Osteoblast (primary cell): ENCODE measurements at places on chromosomes 3 and 15.

DNA sequence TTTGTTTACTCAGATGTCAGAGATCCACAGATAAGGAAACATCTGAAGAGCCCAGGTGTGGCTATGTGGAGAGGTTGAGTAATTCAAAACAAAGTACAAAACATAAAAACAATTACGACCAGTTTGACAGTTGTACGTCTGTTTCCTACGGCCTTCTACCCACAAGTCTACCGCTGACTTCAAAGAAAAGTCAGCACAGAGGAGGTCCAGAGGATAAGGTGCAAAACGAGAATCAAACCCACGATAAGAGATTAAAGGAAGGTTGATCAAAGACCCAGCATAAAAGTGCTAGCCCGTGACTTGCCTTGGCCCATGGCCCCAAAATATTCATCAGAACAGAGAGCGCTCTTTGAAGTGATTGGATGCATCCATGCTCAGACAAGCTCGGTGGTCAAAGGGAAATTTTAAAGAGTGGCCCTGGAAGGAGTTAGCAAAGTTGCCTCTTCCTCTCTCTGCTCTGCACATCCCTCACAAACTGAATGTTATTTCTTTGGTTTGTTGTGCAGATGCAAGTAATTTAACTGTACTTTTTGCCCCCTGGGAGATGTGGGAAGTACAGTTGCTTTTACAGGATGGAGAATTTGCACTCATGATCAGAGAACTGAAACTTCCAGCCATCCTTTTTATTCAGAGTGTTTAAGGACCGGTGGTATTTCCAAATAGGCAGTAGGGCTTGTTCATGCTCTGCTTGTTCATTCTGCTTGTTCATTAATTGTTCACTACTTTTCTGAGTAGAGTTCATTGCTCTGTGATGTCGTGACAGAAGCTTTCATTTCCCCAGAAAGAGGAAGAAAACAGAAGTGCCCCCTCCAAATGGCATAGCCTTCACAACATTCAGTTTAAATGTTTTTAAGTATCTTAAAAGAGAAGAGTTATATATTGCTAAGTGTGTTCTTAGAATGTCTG is 31.1 kb downstream of the MME start:
- no peaks in the 10 kb centered on the region for H3K4me1 ChIP-seq
- DNase-seq = no peak
- no peaks in the 10 kb centered on the region for H3K36me3 ChIP-seq
- H3K27ac ChIP-seq = no peak overlapping the region
- no peaks in the 10 kb centered on the region for H3K27me3 ChIP-seq

- H3K36me3 ChIP-seq = no peaks in the 10 kb centered on the region
- peaks cover 37% of the 10 kb centered on the region for H3K4me1 ChIP-seq
- peaks cover 2% of the 10 kb centered on the region for H3K27me3 ChIP-seq
- no peak for DNase-seq
Observed at GRCh38 chr15:91521548-91521947, 332.0 kb upstream of the SLCO3A1 start.

GRCh38 chr15:90030376-90030775 is 29.3 kb downstream of the ZNF710 start:
- no peak overlapping the region for H3K27ac ChIP-seq
- no peak overlapping the region for H3K4me3 ChIP-seq
- peaks cover 24% of the 10 kb centered on the region for H3K4me1 ChIP-seq

GRCh38 chr3:129424185-129424841 is 4.1 kb downstream of the EFCAB12 start:
- H3K36me3 ChIP-seq = no peaks in the 10 kb centered on the region
- H3K27me3 ChIP-seq = peaks cover 5% of the 10 kb centered on the region
- no peak overlapping the region for H3K4me3 ChIP-seq
- no peak for DNase-seq

DNA sequence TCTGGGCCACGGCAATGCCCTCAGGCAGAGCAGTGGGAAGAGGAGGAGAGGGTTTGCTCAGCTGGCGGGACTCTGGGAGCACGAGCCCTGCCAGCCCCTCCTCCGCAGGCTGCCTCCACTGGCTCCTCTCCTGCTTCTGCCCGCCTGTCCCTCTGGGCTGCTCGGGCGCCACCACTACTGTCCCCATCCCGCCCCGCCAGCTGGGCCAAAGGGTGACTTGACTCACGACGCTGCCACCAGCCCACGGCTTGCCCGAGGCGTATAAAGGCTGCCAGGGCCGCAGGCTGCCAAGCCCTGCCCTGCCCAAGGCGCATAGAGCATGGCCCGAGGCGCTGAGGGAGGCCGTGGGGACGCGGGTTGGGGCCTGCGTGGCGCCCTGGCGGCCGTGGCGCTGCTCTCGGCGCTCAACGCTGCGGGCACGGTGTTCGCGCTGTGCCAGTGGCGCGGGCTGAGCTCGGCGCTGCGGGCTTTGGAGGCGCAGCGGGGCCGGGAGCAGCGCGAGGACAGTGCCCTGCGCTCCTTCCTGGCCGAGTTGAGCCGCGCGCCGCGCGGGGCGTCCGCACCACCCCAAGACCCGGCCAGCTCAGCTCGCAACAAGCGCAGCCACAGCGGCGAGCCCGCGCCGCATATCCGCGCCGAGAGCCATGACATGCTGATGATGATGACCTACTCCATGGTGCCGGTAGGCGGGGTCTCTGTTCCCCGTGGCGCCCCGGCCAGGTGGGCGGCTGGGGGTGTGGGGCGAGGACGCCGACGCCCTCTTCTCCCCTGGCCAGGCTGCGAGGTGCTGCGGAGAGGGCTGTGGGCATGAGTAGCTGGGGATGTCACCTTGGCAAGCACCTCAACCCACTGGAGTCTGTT is at the start of gene GLDN:
Gene GLDN (plus strand): TSS at position 290 of the 861 bp plus-strand sequence. CDS start 30 bp downstream, at position 320.
- peaks cover 19% of the 10 kb centered on the region for H3K27me3 ChIP-seq
- no peaks in the 10 kb centered on the region for H3K36me3 ChIP-seq
- H3K27ac ChIP-seq = no peak within 1 kb of the TSS
- peaks cover 10% of the 10 kb centered on the region for H3K4me1 ChIP-seq

- no peaks in the 10 kb centered on the region for H3K4me1 ChIP-seq
- H3K4me3 ChIP-seq = no peak overlapping the region
- no peaks in the 10 kb centered on the region for H3K36me3 ChIP-seq
- no peak overlapping the region for H3K27ac ChIP-seq
- no peaks in the 10 kb centered on the region for H3K27me3 ChIP-seq
Observed at GRCh38 chr3:188309437-188310269, 155.7 kb downstream of the LPP start.

DNA sequence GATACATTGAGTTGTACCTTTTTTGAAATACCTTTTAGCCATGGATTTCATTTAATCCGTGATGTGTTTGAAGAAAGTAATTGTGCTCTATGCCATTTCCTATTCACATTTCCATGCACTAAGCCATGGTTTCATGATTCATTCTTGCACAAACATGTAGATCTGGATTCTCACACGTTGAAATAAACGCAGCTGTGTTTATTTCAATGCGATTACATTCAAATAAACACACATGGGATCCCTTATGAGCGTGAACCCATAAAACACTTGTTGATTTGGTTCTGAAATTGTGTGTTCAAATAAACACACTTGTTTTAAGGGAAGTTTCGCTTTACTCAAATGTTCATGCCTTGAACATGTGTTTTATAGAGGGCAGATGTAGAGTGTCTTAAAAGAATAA is 39.2 kb downstream of the BBX start:
- no peak overlapping the region for H3K27ac ChIP-seq
- H3K4me3 ChIP-seq = no peak overlapping the region
- H3K27me3 ChIP-seq = no peaks in the 10 kb centered on the region
- no peak for DNase-seq
- no peaks in the 10 kb centered on the region for H3K4me1 ChIP-seq
- H3K36me3 ChIP-seq = no peaks in the 10 kb centered on the region

GRCh38 chr3:51961602-51962569 is 5.4 kb downstream of the PCBP4 start:
- no peak overlapping the region for H3K27ac ChIP-seq
- peaks cover 10% of the 10 kb centered on the region for H3K36me3 ChIP-seq
- no peaks in the 10 kb centered on the region for H3K27me3 ChIP-seq
- H3K4me1 ChIP-seq = peaks cover 3% of the 10 kb centered on the region

- peak overlapping the region; percentile 40 for H3K27ac ChIP-seq
- no peak overlapping the region for H3K4me3 ChIP-seq
- H3K4me1 ChIP-seq = peaks cover 32% of the 10 kb centered on the region
Observed at GRCh38 chr3:123723522-123724168, 138.8 kb upstream of the HACD2 start.

GRCh38 chr15:59237119-59237855 is 30.6 kb downstream of the LDHAL6B start:
- H3K27ac ChIP-seq = no peak overlapping the region
- peaks cover 2% of the 10 kb centered on the region for H3K36me3 ChIP-seq
- no peak for DNase-seq
- H3K4me1 ChIP-seq = peaks cover 21% of the 10 kb centered on the region

- peak; percentile 96 for DNase-seq
- no peaks in the 10 kb centered on the region for H3K27me3 ChIP-seq
- no peaks in the 10 kb centered on the region for H3K36me3 ChIP-seq
- H3K4me1 ChIP-seq = peaks cover 5% of the 10 kb centered on the region
- H3K27ac ChIP-seq = peak overlapping the region; percentile 84
Observed at GRCh38 chr3:13479332-13479581, 849 bp upstream of the HDAC11 start.

DNA sequence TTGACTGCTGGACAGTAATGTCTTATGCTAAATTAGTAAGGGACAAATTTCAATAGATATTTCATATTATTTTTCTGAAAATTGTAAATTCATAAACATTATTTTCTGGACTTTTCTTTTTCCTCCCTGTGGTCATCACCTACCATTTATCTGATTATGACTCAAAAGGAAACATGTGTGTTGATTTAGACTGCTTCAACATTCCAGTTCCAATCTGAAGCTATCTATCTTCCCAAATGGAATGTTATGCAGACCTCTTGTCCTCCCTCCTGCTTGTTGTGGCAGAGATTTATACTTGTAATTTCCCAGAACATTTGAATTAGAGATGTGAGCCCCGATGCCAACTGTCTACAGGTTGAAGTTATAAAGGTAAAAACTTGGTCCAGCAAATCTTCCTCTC is 803.4 kb downstream of the TUSC7 start:
- H3K36me3 ChIP-seq = no peaks in the 10 kb centered on the region
- no peaks in the 10 kb centered on the region for H3K4me1 ChIP-seq
- no peak for DNase-seq
- H3K27ac ChIP-seq = no peak overlapping the region
- no peaks in the 10 kb centered on the region for H3K27me3 ChIP-seq
- H3K4me3 ChIP-seq = no peak overlapping the region

DNA sequence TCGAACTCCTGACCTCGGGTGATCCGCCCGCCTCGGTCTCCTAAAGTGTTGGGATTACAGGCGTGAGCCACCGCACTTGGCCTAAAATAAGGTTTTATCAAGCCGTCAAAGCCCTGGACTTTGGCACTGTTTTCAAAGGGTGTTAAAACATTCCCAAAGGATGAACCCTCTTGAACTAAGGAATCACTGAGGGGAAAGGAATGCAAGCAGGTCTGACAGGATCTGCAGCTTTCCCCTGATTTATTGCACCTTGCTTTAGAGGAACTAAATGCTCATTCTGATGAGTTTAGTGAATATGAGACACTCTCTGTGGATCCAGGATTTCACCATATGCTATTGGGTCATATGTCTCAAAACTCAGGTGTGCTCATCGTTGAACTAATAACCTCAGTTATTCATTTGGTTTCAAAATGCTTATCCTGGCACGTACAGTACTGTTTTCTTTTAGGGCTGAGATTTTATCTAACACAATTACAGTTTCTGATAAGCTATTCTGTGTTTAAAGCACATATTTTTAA is 63.0 kb upstream of the TSC22D2 start:
- no peaks in the 10 kb centered on the region for H3K27me3 ChIP-seq
- peaks cover 45% of the 10 kb centered on the region for H3K4me1 ChIP-seq
- DNase-seq = no peak
- no peak overlapping the region for H3K4me3 ChIP-seq

GRCh38 chr3:57062101-57062631 is 1.7 kb downstream of the SPATA12 start:
- H3K4me3 ChIP-seq = no peak overlapping the region
- peaks cover 10% of the 10 kb centered on the region for H3K4me1 ChIP-seq
- H3K27me3 ChIP-seq = no peaks in the 10 kb centered on the region
- no peak overlapping the region for H3K27ac ChIP-seq

DNA sequence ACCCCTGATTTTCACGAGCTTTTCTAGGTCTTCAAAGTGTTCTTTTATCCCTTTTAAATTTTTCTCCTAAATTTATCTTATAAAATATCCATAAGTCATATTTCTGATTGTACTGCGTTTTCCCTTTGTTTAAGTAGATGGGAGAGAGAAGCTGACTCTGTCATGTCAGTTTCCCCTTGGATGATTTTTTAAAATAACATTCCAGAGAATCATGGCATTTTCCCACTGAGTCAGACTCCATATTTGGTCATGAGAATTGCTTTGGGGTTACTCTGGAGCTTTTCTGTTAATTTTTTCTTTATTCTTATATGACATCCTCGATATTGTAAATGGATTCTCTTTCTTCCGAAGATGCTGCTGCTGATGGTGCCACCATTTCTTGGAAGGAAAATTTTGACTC is 28.6 kb upstream of the UMPS start:
- H3K4me1 ChIP-seq = peaks cover 18% of the 10 kb centered on the region
- H3K4me3 ChIP-seq = peak overlapping the region; percentile 41
- no peaks in the 10 kb centered on the region for H3K27me3 ChIP-seq
- peak; percentile 71 for DNase-seq

GRCh38 chr3:186359078-186359477 is 3.0 kb downstream of the DGKG start:
- H3K36me3 ChIP-seq = no peaks in the 10 kb centered on the region
- no peak for DNase-seq
- H3K27ac ChIP-seq = no peak overlapping the region
- peaks cover 38% of the 10 kb centered on the region for H3K27me3 ChIP-seq

DNA sequence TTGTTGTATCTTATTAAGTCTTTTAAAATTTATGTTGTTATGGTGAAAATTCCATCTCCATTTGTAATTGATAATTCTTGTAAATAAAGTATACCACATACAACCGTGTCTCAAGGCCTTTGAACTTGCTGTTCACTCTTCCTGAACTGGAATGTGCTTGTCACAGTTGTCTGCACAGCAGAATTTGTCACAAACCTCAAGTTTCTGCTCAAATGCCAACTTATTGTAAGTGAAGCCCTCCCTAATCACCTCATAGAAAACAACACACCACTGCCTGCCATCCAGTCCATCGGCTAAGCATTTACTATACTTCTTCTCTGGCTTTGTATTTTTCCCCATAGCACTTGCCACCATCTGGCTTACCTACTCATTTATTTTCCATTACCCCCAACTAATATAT is 192.3 kb downstream of the THRB start:
- no peaks in the 10 kb centered on the region for H3K36me3 ChIP-seq
- no peaks in the 10 kb centered on the region for H3K27me3 ChIP-seq
- no peak for DNase-seq
- H3K4me3 ChIP-seq = no peak overlapping the region

DNA sequence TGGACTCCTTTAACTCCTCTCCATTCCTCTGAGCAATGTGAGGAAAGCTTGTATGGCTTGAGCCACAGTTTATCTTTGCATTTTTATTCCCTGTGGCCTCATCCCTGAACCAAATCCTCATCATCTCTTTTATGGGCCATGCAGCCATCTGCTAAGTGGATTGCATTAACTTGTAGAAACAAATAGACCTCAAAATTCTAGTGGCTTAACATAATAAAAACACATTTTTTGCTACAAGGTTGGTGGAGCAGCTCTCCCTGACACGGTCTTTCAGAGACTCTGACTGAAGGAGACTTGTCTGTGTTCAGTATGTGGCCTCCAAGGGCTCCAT is 135.3 kb downstream of the RPL22L1 start:
- no peak for DNase-seq
- no peak overlapping the region for H3K27ac ChIP-seq
- no peaks in the 10 kb centered on the region for H3K27me3 ChIP-seq
- H3K36me3 ChIP-seq = no peaks in the 10 kb centered on the region
- peaks cover 32% of the 10 kb centered on the region for H3K4me1 ChIP-seq
